ENCODE measurements at places on chromosomes 3 and 15. TPM values are rescaled to one million over a fixed set of nuclear protein-coding genes. Genes with fewer than 3 reads are reported as not detected.

DNA sequence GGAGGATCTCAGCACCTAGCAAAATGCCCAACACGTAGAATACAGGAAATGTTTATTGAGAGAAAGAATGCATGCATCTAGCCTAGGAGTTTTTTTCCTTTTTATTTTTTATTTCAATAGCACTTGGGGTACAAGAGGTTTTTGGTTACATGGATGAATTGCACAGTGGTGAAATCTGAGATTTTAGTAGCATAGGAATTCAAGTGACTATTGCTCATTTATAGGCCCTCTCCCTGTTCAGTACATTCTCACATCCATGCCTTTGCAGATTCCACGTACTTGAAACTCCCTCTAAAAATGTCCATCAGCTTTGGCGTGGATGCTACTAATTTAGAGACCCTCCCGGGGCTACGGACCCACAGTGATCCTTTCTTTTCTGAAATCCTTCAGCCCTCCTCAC, 61.7 kb upstream of the PIAS1 start:
- no peaks in the 10 kb centered on the region for H3K36me3 ChIP-seq
- no peak overlapping the region for H3K27ac ChIP-seq
- H3K4me1 ChIP-seq, result no peaks in the 10 kb centered on the region
- no peak overlapping the region for H3K4me3 ChIP-seq
- H3K27me3 ChIP-seq, result no peaks in the 10 kb centered on the region

GRIP2 gene
- not detected for total RNA-seq

GNAT1 gene
- total RNA-seq, result not detected

PLCB2 gene
- 8.7 TPM for total RNA-seq

MIX23 gene
- 54.0 TPM for total RNA-seq

ZNF662 gene
- not detected for total RNA-seq

GRCh38 chr3:38644016-38644661, 5.3 kb downstream of the SCN5A start:
- H3K4me3 ChIP-seq, result no peak overlapping the region
- no peak overlapping the region for H3K27ac ChIP-seq
- H3K27me3 ChIP-seq, result no peaks in the 10 kb centered on the region
- no peaks in the 10 kb centered on the region for H3K4me1 ChIP-seq

- H3K4me3 ChIP-seq, result no peak overlapping the region
- H3K4me1 ChIP-seq, result peaks cover 17% of the 10 kb centered on the region
- H3K27me3 ChIP-seq, result no peaks in the 10 kb centered on the region
- DNase-seq, result no peak
- H3K27ac ChIP-seq, result no peak overlapping the region
Observed at GRCh38 chr3:48024401-48024800, 8.2 kb upstream of the MAP4 start.

- H3K27me3 ChIP-seq, result no peaks in the 10 kb centered on the region
- peaks cover 42% of the 10 kb centered on the region for H3K4me1 ChIP-seq
- no peak overlapping the region for H3K27ac ChIP-seq
- H3K36me3 ChIP-seq, result peaks cover 49% of the 10 kb centered on the region
Observed at GRCh38 chr15:101056366-101057334, 137.5 kb downstream of the LRRK1 start.

- DNase-seq, result no peak
- no peaks in the 10 kb centered on the region for H3K36me3 ChIP-seq
- no peaks in the 10 kb centered on the region for H3K27me3 ChIP-seq
- no peak overlapping the region for H3K27ac ChIP-seq
- H3K4me3 ChIP-seq, result no peak overlapping the region
Observed at GRCh38 chr15:24054547-24055245, 367.6 kb upstream of the NDN start.

DNA sequence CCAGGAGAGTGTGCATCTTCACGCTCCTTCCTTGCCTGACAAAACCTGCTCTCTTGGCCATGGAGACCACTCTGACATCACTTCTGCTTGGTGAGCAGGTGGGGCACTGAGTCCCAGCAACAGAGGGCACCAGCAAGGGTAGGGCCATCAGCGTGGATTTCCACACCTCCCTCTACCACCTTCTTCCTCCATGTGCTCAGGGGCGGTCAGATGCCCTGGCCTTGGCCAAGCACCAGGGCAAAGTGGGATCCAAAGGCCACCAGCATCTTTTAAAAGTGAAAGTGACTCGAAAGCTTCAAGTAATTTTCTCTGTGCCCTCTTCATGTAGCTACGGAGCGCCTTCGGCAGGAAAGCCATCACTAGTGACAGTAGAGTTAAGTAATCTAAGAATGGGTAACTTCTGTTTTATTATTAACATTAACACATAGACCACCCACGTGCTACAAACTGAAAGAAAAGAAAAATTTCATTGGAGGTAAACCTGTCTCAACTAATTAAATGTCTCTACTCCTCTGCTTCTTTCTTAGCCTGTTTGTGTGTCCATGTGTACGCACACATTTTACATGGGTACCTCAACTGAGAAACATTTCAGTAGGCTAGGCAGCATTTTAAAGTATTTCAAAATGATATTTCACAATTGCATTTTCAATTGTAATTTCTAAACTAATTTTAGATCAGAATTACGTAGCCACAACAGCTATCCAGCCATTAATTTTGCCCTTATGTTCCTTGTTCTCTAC, 57.9 kb downstream of the CHSY1 start:
- H3K27ac ChIP-seq, result no peak overlapping the region
- H3K36me3 ChIP-seq, result no peaks in the 10 kb centered on the region
- peaks cover 2% of the 10 kb centered on the region for H3K4me1 ChIP-seq

- no peak for DNase-seq
- no peak overlapping the region for H3K4me3 ChIP-seq
- H3K27me3 ChIP-seq, result no peaks in the 10 kb centered on the region
- no peak overlapping the region for H3K27ac ChIP-seq
- H3K4me1 ChIP-seq, result no peaks in the 10 kb centered on the region
Observed at GRCh38 chr15:43314171-43314570, 16.2 kb downstream of the LCMT2 start.

- no peaks in the 10 kb centered on the region for H3K36me3 ChIP-seq
- no peak overlapping the region for H3K27ac ChIP-seq
- H3K4me1 ChIP-seq, result no peaks in the 10 kb centered on the region
- H3K4me3 ChIP-seq, result no peak overlapping the region
- DNase-seq, result no peak
Observed at GRCh38 chr3:59137415-59137814, 87.6 kb upstream of the CFAP20DC start.

GRCh38 chr3:31546162-31546561, 13.4 kb downstream of the STT3B start:
- no peak for DNase-seq
- no peak overlapping the region for H3K4me3 ChIP-seq
- no peak overlapping the region for H3K27ac ChIP-seq
- H3K27me3 ChIP-seq, result no peaks in the 10 kb centered on the region

DNA sequence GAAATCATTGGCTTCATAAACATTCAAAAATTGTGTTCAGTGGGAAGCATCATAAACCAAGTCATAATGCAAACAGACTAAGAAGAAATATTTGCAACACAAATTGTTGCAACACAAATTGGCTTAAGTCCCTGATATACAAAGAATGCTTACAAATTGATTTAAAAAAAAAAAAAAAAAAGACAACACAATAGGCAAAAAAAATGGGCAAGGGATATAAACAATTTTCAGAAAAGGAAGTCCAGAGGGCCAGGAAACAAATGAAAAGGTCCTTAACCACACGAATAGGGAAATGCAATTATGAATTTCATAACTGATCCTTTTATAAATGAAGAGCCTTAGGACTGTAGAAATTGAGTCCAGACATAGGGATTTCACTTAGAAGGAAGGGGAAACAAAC, 98.9 kb downstream of the LRRK1 start:
- H3K4me3 ChIP-seq, result no peak overlapping the region
- no peak for DNase-seq
- peaks cover 87% of the 10 kb centered on the region for H3K36me3 ChIP-seq
- H3K27me3 ChIP-seq, result no peaks in the 10 kb centered on the region
- H3K4me1 ChIP-seq, result no peaks in the 10 kb centered on the region

DNA sequence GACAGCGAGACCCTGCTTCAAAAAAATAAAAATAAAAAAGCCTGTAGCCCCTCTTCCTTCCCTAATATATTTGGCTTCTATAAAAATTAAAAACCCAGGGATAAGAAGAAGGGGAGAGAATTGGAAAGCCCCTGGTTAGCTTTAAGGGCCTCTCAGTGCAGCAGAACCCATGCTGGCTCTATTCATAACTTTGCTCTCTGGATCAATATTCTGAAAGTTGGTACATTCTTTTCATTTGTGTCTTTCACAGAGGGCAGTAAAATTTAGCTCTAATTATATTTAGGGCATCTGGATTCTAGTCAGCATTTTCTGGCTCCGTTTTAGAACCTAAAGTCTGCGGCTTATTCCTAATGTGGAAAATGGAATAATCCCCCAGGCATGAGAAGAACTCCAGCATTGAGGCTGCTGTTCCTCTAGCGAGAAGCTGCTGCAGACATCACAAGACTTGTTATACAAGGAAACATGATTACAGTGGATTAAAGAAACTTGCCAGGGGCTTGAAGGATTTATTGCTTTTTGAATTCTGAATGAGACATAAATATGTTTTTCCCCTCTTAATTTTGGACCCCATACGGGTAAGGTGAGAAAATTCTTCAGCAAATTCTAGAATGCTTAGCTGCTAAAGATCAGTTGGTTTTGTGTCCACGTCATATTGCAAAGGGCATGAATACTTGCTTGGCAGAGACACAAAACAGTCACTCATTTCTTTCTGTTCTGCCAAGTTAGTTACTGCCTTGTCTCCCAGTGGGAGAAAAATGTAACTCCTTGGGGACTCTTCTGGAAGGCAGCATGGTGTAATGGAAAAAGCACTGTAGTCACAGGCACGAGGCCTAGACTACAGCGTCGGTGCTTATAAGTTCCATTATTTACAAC, 177.7 kb downstream of the VGLL4 start:
- H3K4me3 ChIP-seq, result no peak overlapping the region
- no peak overlapping the region for H3K27ac ChIP-seq
- no peak for DNase-seq
- no peaks in the 10 kb centered on the region for H3K27me3 ChIP-seq

DNA sequence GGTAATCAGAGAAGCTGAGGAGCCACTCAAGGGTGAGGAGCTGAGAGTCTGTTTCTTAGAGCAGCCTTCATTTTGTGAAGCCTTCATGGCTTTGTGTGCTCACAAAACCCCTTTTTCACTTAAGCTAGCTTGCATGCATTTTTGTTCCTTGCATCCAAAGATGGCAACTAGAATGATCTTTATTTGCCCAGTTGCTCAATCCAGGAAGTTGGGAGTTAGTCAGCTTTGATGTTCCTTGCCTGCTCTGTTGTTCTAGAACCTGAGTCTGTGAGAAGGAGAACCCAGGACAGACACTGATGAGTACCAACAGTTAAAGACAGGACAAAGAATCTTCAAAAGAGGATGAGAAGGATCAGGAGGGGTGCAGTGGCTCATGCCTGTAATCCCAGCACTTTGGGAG, 81.8 kb downstream of the IL20RB start:
- H3K4me1 ChIP-seq, result peaks cover under 1% of the 10 kb centered on the region
- H3K27me3 ChIP-seq, result no peaks in the 10 kb centered on the region
- no peak for DNase-seq
- H3K36me3 ChIP-seq, result no peaks in the 10 kb centered on the region

DNA sequence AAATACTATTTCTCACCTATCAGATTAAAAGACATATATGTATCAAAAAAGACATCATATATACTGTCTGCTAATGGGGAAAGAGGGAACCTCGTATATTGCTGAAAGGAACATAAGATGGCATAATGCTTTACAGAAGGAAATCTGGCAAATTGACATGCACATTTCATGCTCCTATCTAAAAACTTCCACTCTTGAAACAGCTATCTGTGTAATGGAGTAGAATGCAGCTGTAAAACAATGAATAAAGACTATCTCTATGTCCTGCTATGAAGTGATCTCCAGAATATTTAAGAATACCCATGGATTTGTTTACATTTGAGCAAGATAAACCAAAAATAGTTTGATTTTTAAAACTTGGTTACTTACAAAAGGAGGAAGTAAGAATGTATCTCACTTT, 107.4 kb downstream of the TBL1XR1 start:
- no peak for DNase-seq
- peaks cover 50% of the 10 kb centered on the region for H3K4me1 ChIP-seq
- no peaks in the 10 kb centered on the region for H3K27me3 ChIP-seq
- H3K27ac ChIP-seq, result peak overlapping the region; percentile 37
- 0 out of 2 replicates have a peak, but pooled peaks cover 6% of the 10 kb centered on the region for H3K36me3 ChIP-seq

- peak; percentile 95 for DNase-seq
- peak overlapping the region; percentile 92 for H3K27ac ChIP-seq
- peak overlapping the region; percentile 52 for H3K4me3 ChIP-seq
- H3K27me3 ChIP-seq, result no peaks in the 10 kb centered on the region
- peaks cover 70% of the 10 kb centered on the region for H3K4me1 ChIP-seq
- no peaks in the 10 kb centered on the region for H3K36me3 ChIP-seq
Observed at GRCh38 chr3:10389995-10390394, 69.1 kb upstream of the SEC13 start.

- H3K36me3 ChIP-seq, result no peaks in the 10 kb centered on the region
- DNase-seq, result no peak
- H3K4me1 ChIP-seq, result 0 out of 2 replicates have a peak, but pooled peaks cover 2% of the 10 kb centered on the region
- H3K27ac ChIP-seq, result no peak overlapping the region
- no peaks in the 10 kb centered on the region for H3K27me3 ChIP-seq
- H3K4me3 ChIP-seq, result no peak overlapping the region
Observed at GRCh38 chr3:128009952-128010846, 42.0 kb upstream of the SEC61A1 start.

CHD2 gene
- 37.3 TPM for total RNA-seq

GOLGA6L9 gene
- 4.0 TPM for total RNA-seq

DNA sequence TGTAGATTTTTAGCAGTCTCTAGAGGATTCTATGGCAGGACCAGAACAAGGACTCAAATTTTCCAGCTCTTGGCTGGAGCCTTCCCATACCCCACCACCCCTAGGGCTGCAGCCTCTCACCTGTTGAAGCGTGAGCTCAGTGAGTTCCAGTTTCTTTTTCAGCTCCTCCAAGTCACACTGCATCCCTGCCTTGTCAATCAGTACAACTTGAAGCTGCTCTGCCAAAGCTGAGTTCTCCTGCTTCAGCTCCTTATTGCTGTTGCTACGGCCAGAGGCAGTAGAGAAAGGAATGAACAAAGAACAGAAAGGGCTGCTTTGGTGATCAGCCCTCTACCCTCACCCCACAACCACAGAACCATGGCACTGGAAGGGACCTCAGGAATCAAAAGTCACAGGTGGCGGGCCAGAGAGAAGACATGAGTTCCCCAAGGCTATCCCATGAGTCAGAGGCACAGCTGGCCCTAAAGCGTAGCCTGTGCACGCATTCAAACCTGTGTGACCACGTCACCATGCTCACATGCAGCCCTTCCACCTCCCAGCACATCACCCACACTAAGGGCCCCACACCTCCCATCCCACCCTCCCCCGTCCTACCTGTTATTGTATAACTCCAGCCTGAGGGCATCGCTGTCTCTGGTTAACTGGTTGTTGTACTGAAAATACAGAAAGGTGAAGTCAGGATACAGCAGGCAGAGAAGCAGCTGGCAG, 83.3 kb upstream of the C2CD4B start:
- no peaks in the 10 kb centered on the region for H3K36me3 ChIP-seq
- H3K4me1 ChIP-seq, result no peaks in the 10 kb centered on the region
- no peak for DNase-seq
- no peak overlapping the region for H3K27ac ChIP-seq

- H3K4me3 ChIP-seq, result no peak overlapping the region
- H3K36me3 ChIP-seq, result no peaks in the 10 kb centered on the region
- DNase-seq, result no peak
- no peaks in the 10 kb centered on the region for H3K27me3 ChIP-seq
Observed at GRCh38 chr3:38094999-38095398, 41.9 kb downstream of the ACAA1 start.

Data from Karpas-422 (cell line).